Naive thymus-derived CD4-positive, alpha-beta T cell (primary cell): ENCODE measurements at places on chromosomes 1 and 21.

- no peak for DNase-seq
Measured at GRCh38 chr1:61301824-61302657, 219.7 kb downstream of the NFIA start.

- DNase-seq, result no peak
Measured at GRCh38 chr1:22825486-22826189, 115.0 kb downstream of the EPHB2 start.

DNA sequence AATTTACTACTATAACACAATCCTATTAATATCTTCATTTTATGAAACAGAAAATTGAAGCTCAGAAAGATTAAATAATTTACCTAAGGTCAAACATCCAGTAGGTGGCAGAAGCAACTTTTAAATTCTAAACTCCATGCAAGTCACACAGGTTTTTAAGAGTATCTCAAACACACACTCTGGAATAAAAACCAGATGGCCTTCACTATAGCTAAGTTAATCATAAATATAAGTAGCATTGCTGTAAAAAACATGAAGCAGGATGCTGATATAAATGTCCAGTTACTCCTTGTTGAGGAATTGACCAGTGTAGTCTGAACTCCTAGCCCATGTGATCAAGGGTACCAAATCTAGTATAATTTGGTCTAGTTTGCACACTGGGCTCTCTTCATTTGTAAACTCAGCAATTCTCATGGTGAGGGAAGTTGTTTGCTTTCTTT, 9.4 kb upstream of the FMO3 start:
- DNase-seq, result no peak

GRCh38 chr1:154714638-154715037, 106.7 kb upstream of the ADAR start:
- peak; percentile 3 for DNase-seq

GRCh38 chr21:33449616-33450015, 30.2 kb downstream of the TMEM50B start:
- no peak for DNase-seq

DNA sequence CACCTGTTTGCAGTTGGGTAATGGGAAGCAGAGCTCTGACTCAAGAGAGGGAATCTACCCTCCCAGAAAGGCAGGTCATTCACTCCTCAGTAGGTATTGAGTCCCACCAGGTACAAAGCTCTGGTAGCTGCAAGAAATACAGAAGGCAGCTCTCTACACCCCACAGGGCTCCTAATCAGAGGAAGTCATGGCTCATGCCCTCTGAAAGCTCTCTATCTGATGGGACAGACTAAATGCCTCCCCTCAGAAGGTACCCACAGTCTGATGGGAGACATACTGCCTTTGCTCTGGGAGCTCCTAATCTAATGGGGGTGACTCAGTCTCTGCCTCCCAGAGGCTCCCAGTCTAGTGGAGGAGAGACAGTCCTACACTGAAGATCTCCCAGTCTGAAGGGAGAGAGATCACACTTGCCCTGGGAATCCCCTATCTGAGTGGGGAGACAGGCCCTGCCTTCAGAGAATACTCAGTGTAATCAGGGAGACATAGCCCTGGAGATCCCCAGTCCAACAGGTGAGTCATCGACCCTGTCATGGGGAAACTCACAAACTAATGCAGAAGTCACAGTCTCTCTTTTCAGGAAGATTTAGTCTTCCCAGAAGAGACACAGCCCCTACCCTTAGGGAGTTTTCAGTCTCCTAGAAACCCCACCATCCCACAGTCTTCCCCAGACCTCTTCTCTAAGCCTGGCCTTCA, 23.7 kb downstream of the CAMK1G start:
- DNase-seq, result peak; percentile 56

DNA sequence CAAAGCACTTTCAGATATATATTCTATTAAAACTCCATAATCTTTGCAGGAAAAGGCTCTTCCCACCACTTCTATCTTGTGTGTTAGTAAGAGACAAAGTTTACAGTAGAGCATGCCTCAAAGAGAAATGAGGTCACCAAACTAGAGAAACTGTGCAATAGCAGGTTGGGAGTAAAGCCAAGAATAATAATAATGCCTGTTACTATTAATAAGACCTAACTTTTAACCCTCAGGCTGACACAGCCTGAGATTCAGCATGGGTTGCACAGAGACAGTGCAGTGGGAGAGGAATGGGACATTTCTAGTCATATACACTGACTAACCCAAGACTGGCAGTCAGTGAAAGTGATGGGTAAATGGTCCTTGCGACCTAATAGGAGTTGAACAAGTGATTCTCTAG, 320.2 kb upstream of the NFIA start:
- DNase-seq, result no peak

GRCh38 chr21:46100020-46100419, 2.1 kb downstream of the COL6A2 start:
- no peak for DNase-seq

- DNase-seq, result no peak
Measured at GRCh38 chr1:56216218-56216617, 363.1 kb downstream of the PLPP3 start.

DNA sequence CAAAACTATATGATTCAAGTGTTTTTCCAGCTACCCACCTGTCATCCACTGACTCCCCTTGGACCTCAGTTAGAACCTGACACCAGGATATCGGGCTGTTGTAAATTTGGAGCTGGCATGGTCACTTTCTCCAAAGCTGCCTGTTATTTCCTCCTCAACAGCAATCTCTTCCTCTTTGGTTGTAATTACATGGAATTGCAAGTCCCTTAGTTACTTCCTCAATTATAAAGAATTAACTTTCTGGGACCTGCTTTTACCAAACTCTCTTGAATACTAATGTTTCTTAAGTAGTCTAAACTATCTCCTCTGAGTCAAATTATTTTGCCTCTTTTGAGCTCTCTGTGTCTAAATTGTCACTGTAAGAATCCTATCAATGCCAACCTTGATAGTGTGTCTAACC, 150.3 kb upstream of the SGIP1 start:
- no peak for DNase-seq

DNA sequence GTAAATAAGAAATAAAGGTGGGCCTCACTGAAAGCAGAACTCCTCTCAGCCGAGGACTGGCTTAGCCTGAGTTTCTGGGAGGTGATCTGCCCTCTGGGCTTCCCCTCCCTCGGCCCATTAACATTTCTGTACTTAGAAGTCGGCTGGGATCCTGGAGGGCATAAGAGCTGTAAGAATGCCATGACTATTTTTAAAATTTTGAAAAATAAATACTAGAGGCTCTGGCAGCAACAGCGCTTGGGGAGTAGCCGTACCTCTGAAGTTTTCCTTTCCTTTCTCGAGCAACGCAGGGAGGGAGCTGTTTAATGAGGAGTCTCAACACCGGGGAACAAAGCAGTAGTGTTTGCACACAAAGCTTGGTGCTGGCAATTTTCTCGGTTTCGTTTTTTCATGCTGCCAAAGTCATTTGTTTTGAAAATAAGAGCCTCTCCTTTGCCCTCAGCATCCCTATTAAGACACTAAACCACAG, 498.7 kb downstream of the SMYD3 start:
- DNase-seq, result no peak

DNA sequence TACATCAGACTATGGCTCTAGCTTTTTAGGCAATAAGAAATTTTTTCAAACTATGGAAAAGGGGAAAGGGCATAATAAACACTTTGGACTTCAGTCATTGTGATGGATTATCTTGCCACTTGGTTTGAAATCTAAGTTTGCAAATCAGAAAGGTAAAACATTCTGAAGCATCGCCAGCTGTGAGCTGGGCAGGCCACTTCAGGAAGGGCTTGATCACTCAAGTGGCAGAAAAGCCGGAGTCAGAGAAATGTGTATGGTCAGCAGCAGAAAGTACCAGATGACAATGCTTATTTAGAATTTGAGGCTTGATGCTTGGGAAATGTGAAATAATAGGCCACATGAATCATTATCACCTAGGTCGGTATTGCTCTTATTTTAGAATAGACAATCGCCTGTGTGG, 79.7 kb downstream of the ZNF648 start:
- DNase-seq, result no peak

- DNase-seq, result no peak
Measured at GRCh38 chr1:1237874-1238701, 6.1 kb downstream of the B3GALT6 start.
